ENCODE measurements at places on chromosomes 2 and 18.

- DNase-seq = no peak
Observed at GRCh38 chr18:26097563-26097962, 7.2 kb upstream of the SS18 start.

- DNase-seq = no peak
Observed at GRCh38 chr2:130371723-130372054, 15.8 kb downstream of the PTPN18 start.

DNA sequence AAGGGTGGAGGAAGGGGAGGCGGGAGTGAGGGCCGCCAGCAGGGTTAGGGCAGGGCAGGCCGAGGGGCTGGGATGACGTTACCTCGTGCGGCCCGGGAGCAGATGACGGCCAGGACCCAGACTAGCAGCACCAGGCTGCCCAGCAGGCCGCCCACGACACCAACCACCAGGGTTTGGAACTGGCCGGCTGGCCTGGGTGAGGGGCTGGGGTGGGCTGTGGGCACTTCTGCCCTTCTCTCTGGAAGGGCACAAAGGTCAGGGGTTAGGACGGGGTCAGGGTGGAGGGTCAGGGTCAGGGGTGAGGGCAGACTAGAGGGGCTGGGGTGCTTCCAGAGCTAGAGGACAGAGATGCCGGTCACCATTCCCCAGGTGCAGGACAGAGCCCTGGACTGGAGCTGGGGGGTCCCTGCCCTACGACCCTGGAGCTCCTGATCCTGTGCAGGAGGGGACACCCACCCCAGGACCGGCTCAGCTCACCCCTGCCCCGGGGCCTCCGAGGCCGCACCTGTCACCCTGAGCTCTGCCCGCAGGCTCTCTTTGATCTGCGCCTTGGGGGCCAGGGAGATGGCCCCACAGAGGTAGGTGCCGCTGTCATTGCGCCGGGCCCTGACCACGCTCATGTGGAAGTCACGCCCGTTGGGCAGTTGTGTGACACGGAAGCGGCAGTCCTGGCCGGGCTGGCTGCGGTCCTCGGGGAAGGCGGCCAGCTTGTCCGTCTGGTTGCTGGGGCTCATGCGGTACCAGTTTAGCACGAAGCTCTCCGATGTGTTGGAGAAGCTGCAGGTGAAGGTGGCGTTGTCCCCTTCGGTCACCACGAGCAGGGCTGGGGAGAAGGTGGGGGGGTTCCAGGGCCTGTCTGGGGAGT is 6.3 kb downstream of the PDCD1 start:
- DNase-seq = no peak

DNA sequence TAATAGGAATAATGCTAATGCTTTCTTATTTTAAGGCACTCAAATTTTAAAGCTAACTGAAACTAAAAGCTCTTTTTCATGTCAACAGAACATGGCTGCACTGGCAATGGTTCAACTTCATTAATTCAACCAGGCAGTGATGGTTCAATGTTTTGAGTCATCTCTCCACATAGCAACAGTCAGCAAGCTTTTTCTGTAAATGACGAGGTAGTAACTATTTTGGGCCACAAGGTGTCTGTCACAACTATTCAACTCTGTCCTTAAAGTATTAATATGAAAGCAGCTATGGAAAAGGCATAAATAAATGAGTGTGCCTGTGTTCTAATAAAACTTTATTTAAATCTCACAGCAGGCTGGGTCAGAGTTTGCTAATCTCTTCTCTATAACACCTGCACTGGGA is 1425.6 kb upstream of the PIK3C3 start:
- DNase-seq = no peak

DNA sequence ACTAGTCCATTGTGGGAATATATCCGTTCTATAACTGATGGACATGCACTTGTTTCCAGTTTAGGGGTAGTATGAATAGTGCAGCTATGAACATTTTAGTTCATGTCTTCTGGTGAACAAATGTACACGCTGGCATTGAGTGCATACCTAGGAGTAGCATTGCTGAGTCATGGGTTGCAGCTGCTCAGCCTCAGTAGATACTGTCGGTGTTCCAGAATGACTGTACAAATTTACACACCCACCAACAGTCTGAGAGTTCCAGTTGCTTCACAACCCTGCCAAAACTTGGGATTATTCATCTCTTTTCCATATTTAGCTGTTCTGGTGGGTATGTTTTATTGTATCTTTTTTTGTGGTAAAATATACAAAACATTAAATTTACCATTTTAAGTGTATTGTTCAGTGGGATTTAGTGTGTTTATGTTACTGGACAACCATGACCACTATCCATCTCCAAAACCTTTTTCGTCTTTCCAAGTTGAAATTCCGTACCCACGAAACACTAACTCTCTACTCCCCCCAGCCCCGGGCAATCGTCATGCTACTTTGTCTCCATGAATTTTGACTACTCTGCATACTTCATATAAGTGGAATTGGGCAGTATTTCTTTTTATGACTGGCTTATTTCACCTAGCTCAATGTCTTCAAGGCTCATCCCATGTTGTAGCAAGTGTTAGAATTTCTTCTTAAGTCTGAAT is 281.0 kb downstream of the PRKCE start:
- no peak for DNase-seq

GRCh38 chr2:163800951-163801381 is 65.2 kb upstream of the FIGN start:
- DNase-seq = no peak

- DNase-seq = no peak
Observed at GRCh38 chr2:20638646-20639430, 12.1 kb downstream of the HS1BP3 start.

DNA sequence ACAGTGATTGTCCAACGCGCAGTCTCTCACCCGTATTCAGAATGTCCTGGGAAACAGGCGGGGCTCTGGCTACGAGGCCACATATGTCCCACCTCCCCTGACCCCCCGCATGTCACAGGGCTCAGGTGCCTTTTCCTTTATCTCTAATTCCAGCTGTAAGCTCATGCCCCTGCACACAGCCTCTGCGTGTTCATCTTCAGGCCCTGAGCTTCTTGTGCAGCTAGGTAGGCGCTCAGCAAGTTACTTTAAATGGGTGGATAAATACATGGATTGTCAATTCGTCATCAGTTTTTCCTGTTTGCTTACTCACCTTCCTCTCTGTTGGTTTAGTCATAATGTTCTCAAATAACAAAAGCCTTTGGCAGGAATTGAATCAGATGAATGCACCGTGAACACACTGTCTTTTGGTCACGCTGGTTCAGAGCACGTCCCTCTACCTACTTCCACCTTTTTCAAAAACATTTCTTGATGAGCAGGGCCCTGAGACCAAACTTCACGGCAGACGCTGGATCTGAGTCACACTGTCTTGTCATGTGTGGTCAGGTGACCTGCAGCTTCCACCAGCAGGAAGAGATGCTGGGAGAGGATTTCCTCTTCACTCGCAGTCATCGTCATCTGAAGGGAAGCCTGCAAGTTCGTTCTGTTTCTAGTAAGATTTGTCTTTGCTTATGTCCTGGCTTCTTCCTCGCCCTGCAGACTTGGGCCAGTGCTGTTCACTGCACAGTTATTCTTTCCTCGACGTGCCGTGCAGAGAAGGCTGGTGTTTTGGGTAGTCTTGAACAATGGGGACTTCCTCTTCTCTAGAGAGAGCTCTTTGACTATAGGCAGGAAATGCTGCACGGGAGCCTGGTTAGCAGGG is 138.1 kb downstream of the PTGR3 start:
- DNase-seq = peak; percentile 58

- no peak for DNase-seq
Observed at GRCh38 chr2:176085861-176086771, 2.4 kb upstream of the EVX2 start.

- DNase-seq = no peak
Observed at GRCh38 chr18:73544032-73544431, 603.6 kb downstream of the FBXO15 start.

GRCh38 chr2:128638341-128639119 is 319.9 kb upstream of the HS6ST1 start:
- DNase-seq = no peak

- no peak for DNase-seq
Observed at GRCh38 chr2:28342081-28342967, 50.3 kb upstream of the FOSL2 start.

- DNase-seq = no peak
Observed at GRCh38 chr2:212076456-212076855, 462.1 kb downstream of the ERBB4 start.

- DNase-seq = no peak
Observed at GRCh38 chr2:3982160-3982559, 278.8 kb downstream of the DCDC2C start.

Measured in stimulated activated CD4-positive, alpha-beta T cell treated with anti-CD3 and anti-CD28 coated beads, Interleukin-4, amount 100 ng/mL, for 1 hour (primary cell).